Cerebellum (tissue), 4 donors: ENCODE measurements at places on chromosomes 12 and 14.
A peak's percentile ranks its signal among the peaks of the same experiment; 100 is the strongest.

DNA sequence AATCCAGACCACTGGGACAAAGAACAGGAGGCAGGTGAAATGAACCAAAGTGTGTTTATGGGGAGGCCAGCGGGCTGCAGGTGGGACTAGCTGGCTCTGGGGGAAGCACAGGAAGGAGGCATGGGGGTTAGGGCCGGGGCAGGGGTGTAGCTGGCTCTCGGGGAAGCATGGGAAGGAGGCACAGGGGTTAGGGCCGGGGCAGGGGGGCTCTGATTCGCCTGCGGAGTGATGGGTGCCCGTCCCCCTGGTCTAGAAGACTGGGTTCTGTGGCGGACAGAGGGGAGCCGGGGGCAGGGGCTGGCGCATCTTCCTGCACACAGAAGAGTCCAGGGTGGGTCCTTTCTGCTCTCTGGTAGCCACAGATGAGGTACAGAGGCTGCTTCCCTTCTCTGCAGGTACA, 310.3 kb downstream of the TMEM121 start:
- no peak for DNase-seq

- no peak for DNase-seq
These were observed 187.0 kb upstream of the LRFN5 start for GRCh38 chr14:41419709-41420108.

DNA sequence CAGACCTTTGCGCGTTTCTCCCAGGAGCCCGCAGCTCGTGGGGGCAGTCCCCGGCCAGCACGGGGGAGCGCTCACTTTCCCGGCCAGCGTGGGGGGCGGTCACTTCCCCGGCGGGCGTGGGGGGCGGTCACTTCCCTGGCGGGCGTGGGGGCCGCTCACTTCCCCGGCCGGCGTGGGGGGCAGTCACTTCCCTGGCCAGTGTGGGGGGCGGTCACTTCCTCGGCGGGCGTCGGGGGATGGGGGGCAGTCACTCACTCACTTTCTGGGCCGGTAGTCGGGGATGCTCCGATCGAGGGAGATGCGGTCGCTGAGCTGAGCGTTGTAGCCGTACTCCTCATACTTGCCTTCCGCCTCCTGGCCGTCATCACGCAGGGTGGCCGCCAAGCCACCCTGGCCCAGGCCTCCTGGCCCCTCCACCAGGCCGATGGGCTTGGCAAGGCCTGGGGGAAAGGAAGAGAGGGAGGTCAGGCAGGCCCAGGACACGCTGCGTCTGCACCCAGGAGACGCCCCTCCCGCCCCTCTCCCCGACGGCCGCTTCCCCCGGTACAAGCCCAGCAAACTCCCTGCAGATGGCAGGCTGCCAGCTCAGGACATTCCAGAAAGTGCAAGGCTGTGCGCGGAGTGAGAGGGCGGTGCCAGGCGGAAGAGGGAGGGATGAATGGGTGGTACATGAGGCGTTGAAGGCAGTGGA, 43.3 kb downstream of the GALNT9 start:
- peak; percentile 58 for DNase-seq

DNA sequence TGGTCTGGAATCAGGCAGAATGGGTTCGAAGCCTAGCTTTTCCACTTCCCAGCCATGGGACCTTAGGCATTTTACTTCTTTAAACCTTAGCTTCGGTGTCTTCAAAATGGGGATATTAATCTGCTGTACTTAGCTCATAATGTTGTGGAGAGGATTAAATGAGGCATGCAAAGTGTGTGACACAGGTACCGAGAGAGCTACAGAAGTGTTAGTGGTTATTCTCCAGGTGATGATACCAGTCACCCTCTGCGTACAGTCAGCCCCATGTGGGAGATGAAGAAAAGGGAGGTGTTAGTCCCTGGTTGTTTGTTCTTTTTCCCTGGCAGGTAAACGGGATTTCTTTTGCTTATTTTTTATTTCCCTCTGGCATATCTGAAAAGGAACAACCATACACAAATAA, 212.1 kb downstream of the PHLDA1 start:
- no peak for DNase-seq

DNA sequence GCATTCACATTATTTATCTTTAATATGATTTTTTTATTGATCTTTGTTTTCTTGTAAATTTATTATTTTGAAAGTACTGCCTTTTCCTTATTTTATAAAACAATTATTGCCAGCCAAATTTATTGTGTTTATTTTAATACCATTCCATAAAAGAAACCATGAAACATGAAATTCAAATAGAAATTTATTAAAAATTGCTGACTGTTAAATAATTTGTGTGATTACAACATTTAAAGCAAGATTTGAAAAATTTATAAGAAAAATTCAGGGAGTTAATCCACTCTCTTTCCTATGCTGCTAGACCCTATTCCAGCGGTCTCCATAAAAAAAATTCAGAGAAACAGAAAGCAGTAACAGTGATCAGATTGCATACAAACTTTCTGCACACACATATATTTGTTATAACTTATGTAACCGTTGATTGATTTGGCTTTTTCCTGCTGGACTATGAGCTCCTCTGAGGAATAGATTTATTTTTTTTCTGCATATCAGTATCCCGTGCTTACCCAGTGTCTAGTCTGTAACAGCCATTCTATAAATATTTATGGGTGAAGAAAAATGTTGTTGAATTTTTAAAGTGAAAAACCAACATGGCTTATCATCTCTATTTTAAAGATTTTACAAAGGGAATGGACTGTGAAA, 68.1 kb downstream of the LRRK2 start:
- no peak for DNase-seq

GRCh38 chr12:110578694-110579534, 4.2 kb downstream of the PPTC7 start:
- no peak for DNase-seq
